Activated naive CD4-positive, alpha-beta T cell treated with anti-CD3 and anti-CD28 coated beads for 36 hours (primary cell): ENCODE measurements at places on chromosomes 6 and 20. TPM values are rescaled to one million over a fixed set of nuclear protein-coding genes. Genes with fewer than 3 reads are reported as not detected.

The TGM3 gene
- total RNA-seq = not detected

The OPRL1 gene
- total RNA-seq = 0.45 TPM

The TSHZ2 gene
- total RNA-seq = 34.1 TPM

The PAX1 gene
- total RNA-seq = not detected
